EH (cell line): ENCODE measurements at places on chromosomes 5 and 9.

DNA sequence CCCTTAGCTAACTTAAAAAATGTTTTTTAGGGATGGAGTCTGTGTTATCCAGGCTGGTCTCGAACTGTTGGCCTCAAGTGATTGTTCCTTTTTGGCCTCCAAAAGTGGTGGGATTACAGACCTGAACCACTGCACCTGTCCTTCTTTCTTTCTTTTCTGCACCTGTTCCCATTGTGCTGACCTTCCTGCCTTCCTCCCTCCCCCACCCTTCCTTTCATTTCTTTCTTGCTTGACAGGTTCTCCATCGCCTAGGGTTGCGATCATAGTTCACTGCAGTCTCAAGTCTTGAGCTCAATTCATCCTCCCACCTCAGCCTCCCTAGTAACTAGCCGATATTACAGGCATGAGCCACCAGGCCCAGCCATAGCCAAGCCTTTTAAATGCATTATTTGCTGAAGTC is 20.6 kb downstream of the JMY start:
- DNase-seq, result no peak

DNA sequence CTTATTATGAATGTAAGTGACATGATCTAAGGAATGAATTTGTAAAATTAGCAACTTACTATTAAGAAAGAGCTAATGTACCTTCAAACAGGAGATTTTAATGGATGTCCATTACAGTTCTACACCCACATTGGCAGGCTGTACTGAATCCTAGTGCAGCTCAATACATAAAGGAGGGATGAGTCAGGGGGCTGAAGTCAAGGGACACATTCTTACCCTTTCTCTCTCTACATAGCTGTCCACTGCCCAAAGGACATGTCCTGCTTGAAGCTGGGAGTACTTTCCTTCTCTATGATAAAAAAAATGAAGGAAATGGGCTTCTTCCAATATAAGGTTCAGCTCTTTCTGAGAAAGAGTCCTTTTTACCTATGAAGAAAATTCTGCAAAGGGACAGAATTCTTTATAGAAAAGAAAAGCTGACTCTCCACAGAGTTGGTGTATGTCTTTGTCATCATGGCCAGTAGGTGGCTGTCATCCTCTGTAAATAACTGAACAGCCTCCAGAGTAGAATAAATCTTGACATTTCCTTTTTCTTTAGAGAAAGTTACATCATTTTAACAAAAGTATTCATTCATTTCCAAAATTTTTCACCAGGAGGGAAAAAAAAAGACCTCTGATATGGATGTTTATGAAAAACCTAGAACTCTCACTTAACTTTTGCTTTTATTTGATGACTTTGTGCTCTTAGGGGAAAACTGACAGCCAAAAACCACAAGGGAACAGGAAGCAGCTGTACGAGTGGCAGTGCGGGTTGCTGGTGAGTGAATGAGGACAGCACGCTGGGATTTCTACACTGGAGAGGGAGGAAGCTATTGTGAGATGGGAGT is 13.1 kb upstream of the IFNA14 start:
- peak; percentile 41 for DNase-seq

DNA sequence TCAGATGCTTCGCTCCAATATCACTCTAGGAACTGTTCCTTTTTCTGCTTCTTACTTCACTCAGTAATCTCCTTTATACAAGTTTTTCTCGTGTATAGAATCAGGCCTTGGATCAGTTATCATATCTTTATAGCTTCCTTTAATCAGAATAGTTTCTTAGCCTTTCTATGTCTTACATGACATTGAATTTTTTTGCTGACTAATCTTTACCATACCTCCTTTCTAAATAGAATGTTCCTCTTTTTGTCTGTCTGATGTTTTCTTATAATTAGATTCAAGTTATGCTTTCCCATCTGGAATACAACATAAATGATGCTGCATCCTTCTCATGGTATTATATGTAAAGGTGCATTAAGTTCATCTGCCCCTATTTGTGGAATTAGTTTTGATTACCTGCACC is 40.2 kb upstream of the TYRP1 start:
- no peak for DNase-seq

DNA sequence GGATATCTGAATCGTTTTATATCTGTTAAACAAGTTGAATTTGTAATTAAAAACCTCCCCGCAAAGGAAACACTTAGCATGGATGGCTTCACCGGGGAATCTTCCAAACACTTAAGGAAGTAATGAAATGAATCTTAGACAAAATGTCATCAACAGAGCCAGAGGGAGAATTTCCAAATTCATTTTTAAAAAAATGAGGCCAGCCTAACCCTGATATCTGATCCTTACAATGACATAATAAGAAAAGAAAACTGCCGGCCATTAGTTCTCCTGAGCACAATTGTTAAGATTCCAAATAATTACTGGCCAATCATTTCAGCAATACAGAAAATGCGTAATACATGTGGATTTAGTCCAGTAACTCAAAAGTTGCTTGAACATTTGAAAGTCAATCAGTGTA is 6.1 kb upstream of the KIF12 start:
- no peak for DNase-seq

- no peak for DNase-seq
Observed at GRCh38 chr5:112846556-112846955, 14.5 kb upstream of the SRP19 start.

DNA sequence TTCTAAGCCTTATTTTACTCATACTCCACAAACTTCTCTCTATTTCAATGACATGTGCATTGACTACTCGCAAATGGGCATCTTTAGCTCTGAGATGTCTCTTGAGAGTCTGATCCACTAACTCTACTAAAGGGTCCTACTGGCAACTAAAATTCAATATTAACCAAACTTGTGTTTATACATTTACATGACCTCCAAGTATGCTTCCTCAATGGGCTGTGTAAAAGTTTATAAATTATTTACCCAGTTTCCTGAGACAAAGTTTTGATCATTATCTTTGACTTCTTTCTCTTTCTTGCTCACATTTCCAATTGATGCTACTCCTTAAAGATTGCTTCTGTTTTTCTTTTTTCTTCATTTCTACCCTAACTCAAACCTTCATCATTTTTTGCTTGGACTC is 510.1 kb upstream of the DAB2 start:
- DNase-seq, result no peak

GRCh38 chr9:135075234-135076142 is 12.0 kb upstream of the OLFM1 start:
- peak; percentile 8 for DNase-seq

- DNase-seq, result no peak
Observed at GRCh38 chr9:116653348-116654058, 33.6 kb upstream of the TRIM32 start.

GRCh38 chr5:139848508-139849100 is 53.0 kb downstream of the PSD2 start:
- DNase-seq, result no peak

- DNase-seq, result peak; percentile 21
Observed at GRCh38 chr5:64947031-64947430, 178.3 kb downstream of the CWC27 start.

DNA sequence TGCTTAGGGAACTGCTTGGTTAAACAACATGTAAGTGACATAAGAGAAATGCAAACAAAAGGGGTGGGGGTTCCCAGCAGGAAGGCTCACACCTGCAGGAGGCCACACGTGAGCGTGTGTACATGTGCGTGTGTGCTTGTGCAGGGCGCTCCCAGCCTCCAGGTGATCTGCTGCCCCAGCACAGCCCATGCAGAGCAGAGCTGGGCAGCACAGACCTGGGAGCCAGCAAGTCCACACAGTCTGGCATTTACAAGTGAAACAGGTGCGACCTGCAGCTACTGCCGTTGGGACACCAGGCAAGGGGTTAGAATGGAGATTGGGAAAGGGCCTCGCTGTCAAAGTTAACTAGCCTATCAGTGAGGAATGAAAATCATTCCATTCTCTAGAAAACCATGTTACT is 41.8 kb downstream of the GRAMD2B start:
- no peak for DNase-seq

DNA sequence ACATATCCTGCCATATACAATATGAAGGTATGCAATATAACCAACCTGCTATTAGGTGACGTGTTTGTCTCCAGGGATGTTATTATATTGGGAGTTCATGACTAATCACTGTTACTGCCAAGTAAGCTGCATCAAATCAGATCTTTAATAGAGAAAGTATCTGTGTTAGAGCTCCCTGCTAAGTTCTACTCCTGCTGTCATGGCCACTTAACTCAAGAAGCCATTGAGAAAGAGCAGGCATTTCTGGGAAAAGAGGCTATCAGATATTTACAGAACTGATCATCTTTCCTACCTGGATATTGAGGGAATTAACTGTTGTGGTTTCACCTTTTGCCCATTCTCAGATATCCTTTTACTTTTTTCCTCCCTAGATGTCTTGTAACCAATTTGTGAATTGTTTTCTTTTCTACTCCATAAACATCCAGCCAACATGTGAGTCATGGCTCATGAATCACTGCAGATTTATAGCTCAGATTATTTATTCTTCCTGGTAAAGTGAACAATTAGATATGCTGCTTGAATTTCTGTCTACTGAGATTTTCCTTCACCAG is 634.8 kb upstream of the FAM174A start:
- DNase-seq, result no peak
